Activated CD4-positive, alpha-beta T cell treated with anti-CD3 and anti-CD28 coated beads, Interleukin-10, Interleukin-2, amounts not matched to agents 100 ng/mL and 50 ng/mL, durations not matched to agents 16 hours and 8 hours (primary cell): ENCODE measurements at places on chromosomes 7 and 10.

GRCh38 chr10:34966040-34966439, 124.1 kb downstream of the CUL2 start:
- DNase-seq = no peak

DNA sequence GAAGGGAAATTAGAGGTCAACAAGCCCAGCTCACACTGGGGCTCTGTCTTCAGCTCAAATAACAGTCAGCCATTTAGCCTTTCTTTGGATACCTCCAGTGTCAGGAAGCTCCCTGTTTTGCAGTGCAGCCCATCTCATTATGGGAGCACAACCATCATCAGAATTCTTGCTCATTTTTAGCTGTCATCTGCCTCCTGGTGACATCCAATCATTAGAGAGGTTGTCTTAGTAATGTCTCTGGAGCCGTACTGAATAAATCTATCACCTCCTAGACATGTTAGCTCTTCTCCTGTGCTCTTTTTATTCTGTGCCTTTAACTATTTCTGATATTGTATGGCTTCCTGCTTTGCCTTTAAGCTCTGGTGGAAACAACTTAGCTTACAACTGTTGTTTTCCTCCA, 74.5 kb downstream of the CHRM2 start:
- DNase-seq = no peak

DNA sequence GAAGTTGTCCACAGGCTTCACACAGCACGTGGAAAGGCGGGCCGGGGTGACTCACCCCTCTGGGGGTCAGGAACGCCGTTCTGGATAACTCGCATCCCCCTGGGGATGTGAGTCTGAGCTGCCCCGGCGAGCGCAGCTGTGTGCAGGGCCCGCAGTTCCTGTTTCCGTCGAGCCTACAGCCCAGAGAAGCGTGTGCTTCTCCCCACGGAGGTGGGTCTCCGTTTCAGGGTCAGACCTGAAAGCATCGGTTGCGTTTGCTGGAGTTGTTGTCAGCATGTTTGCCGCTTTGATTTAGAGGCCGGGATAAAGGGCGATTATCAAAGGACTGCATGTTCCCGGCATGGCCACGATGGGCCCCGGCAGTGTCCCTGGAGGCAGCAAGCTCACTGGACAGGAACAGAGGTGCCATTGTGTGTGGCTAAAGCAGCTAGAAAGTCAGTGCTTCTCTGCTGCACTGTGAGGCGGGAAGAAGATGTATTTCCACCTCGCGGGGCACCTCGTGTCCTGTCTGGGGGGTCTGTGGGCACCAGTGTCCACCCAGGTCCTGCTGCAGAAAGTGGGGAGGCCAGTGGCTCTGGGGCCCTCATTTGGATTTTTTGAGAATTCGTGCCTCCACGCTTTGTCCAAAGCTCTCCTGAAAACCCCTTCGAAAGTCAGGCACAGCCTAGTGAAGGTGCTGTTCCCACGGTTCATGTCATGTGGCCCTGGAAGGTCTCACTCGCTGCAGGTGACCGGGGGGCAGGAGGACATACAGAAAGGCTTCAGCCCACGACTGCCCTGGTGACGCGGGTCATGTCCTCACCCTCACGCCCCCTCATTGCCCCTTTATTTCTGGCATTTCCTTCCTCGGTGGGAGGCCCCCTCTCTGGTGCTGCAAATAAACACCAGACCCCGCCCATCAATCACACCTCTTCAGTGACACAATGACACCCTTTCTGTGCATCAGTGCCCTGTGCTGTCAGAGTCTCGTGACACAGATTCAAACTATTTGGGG, 27.4 kb upstream of the GDI2 start:
- no peak for DNase-seq

DNA sequence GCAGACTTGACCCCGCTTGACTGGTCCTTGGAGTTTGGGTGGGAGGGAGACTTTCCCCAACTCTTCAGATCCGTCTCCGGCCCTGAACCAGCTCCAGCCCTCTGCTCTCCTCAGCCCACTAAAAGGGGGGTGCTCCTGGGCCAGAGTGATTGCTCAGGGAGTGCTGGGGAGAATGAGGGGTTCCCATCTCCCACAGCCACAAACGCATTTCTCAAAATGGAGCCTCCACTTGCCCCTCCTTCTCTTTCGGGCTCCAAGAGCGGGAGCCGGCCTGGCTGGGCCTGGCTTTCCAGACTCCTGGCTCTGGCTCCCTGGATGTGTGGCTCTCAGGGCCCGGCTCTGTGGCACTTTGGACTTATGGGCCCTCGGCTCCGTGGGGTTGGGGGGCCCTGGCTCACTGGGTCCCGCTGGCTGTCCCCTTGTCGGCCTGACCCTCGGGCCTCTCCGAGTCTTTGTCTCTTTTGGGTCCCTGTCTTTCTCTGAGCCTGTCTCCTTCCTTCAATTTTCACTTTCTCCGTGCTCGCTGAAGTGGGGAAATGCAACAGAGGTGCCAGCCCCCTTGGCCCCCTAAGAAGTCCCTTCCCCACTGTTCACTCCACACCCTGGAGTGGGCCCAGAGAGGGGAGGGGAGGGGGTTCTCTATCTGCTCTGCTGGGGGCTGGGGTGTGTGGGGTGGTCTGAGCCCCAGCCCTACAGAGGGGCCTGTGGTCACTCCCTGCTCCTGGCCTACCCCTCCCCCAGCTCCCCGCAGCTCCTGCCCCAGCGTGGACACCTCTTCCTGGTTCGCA, 713 bp downstream of the LZTS2 start:
- no peak for DNase-seq
